ENCODE measurements at places on chromosomes 12 and 14. TPM values are rescaled to one million over a fixed set of nuclear protein-coding genes. Genes with fewer than 3 reads are reported as not detected.

DNA sequence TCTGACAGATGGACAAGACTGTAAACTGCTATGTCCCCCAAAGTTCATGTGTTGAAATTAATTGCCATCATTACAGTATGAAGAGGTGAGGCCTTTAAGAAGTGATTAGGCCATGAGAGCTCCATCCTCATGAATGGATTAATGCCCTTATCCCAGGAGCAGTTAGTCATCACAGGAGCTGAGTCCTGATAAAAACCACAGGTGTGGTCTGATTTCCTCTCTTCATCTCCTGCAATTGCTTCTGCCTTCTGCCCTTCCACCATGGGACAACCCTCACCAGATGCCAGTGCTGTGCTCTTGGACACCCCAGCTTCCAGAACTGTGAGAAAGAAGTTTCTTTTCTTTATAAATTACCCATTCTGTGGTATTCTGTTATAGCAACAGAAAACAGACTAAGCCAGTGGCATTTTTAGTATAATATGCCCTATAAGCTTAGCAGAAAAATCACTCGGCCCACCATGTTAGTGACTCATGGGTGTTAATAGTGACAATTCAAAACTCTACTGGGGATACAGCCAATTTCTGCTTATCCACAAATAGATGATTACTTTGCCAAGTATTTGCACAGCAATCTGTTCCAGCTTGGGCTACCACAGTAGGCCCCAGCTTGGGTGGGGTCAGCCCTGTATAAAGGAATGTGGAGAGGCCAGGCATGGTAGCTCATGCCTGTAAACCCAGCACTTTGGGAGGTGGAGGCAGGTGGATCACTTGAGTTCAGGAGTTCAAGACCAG is 129.0 kb upstream of the BCL2L14 start:
- H3K36me3 ChIP-seq, result no peaks in the 10 kb centered on the region
- no peak overlapping the region for H3K4me3 ChIP-seq
- DNase-seq, result no peak

- no peaks in the 10 kb centered on the region for H3K36me3 ChIP-seq
- DNase-seq, result no peak
- no peaks in the 10 kb centered on the region for H3K27me3 ChIP-seq
- no peak overlapping the region for H3K27ac ChIP-seq
- no peak overlapping the region for H3K4me3 ChIP-seq
Measured at GRCh38 chr12:130353081-130353480, 15.4 kb downstream of the PIWIL1 start.

- DNase-seq, result no peak
- no peak overlapping the region for H3K4me3 ChIP-seq
- H3K36me3 ChIP-seq, result peaks cover 2% of the 10 kb centered on the region
- H3K27ac ChIP-seq, result no peak overlapping the region
- no peaks in the 10 kb centered on the region for H3K4me1 ChIP-seq
- H3K27me3 ChIP-seq, result no peaks in the 10 kb centered on the region
Measured at GRCh38 chr12:57813971-57814772, 4.4 kb downstream of the AVIL start.

Gene CLEC7A
- 22.3 TPM for total RNA-seq

Gene TMTC2
- total RNA-seq, result 1.6 TPM

Gene ETNK1
- total RNA-seq, result 85.2 TPM

Gene TMED8
- total RNA-seq, result 9.3 TPM

Gene CABP1
- not detected for total RNA-seq

- H3K27me3 ChIP-seq, result no peaks in the 10 kb centered on the region
- no peak for DNase-seq
- no peak overlapping the region for H3K4me3 ChIP-seq
- no peaks in the 10 kb centered on the region for H3K4me1 ChIP-seq
Measured at GRCh38 chr12:82412246-82412645, 53.9 kb downstream of the METTL25 start.
